Esophagus squamous epithelium (tissue), 5 donors: ENCODE measurements at places on chromosomes 2 and 18.

DNA sequence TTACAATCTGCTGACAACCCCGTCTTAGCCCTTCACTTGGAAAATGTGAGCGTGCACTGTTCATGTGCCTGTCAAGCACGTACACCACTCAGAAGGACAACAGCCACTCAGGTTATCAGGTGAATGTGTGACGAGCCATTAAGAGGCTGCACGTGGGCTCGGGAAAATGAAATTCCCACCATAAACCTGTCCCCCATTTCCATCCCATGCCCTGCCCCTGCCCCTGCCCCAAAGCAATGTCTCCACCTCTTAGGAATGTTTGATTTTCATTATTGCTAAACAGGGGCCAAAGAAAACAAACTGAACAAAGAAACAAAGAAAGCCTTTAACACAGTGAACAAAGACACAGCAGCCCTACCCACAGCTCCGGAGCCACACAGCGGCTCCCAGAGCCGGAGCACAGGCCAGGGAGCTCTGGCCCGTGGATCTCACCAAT, 90.5 kb downstream of the TMEM18 start:
- DNase-seq: no peak

DNA sequence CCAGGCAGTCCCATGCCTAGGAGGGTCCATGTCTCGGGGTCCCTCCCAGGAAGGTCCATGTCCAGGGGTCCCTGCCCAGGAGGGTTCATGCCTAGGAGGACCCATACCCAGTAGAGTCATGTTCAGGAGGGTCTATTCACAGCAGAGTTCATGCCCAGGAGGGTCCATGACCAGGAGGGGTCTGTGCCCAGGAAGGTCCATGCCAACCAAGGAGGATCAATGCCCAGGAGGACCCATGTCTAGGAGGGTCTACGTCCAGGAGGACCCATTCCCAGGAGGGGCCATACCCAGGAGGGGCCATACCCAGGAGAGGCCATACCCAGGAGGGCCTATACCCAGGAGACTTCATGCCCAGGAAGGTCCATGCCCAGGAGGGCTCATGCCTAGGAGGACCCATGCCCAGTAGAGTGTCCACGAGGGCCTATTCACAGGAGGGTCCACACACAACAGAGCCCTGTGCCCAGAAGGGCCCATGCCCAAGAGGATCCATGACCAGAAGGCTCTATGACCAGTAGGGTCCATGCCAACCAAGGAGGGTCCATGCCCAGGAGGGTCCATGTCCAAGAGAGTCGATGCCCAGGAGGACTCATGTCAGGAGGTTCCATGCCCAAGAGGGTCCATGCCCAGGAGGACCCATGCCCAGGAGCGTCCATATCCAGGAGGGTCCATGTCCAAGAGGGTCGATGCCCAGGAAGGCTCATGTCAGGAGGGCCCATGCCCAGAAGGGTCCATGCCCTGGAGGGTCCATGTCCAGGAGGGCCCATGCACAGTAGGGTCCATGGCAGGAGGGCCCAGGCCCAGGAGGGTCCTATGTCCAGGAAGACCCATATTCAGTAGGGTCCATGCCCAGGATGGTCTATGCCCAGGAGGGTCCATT, 10.1 kb downstream of the GPR35 start:
- DNase-seq: no peak

- no peak for DNase-seq
Observed at GRCh38 chr2:121005453-121005852, 269.8 kb downstream of the GLI2 start.

DNA sequence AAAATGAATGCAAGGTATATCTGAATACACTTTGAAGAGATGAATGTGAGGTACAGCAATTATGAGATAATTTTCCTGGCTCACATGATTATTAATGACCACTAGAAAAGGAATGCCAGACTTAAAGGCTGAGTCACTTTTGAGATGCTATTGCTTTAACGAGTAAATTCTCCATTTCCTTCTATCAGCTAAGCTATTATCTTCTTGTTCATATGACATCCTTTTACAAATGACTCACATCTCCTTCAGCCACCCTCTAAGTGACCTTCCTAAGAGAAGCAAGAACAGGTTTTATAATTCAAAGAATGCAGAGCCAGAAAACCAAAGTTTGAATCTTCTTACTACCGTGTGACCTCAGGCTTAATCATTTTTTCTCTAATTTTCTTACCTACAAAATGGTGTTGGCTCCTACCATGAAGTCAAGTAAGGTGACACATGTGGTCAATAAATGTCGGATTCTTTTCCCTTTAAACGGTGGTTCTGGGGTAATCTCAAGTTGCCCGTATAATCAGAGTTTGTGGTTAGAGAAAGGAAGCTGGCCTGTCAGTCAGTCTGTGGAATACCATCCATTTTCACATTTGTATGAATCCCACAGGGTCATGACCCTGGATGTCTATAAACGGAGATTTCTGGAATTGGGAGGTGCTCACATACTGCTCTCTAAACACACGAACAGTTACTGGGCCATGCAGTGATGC, 184.0 kb upstream of the PID1 start:
- DNase-seq: no peak

DNA sequence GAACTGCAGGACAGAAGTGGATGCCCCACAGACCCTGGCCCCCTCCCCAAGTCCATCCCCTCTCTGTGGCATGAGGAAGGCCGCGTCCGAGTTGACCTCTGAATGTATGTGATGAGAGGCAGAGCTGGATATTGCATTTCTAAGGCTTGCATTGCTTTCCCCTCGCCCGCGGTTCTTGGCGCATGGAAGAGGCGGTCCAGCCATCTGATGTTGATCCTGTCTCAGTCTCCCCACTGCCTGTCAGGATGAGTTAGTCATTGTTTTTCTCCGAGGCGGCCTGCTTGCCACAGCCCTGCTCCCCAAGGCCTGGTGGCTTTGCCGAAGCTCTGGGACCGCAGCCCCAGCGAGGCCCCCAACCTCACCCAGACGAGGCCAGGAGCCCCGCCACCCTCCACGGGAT, 88.6 kb downstream of the SMAD7 start:
- no peak for DNase-seq

- DNase-seq: no peak
Observed at GRCh38 chr2:47227532-47228279, 72.6 kb upstream of the STPG4 start.

DNA sequence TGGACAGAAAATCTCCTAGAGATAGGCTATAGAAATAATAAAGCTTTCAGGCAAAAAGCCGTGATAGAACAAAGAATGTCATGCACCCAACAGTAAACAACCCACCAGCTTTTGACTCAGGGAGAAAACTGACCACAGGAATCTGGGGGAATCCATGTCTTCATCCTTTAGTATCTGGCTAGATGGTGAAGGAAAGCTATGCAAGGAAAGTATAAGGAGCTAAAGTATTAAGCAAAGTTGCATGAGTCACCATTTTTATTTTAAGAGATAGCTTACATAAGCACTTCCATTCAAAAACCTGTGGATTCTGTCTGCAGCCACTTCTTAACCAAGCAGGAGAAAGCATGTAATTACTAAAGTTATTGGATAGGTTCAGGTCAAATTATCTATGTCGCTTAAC, 363.8 kb downstream of the LRP1B start:
- no peak for DNase-seq

GRCh38 chr18:9494778-9495331, 19.5 kb downstream of the RALBP1 start:
- DNase-seq: no peak

DNA sequence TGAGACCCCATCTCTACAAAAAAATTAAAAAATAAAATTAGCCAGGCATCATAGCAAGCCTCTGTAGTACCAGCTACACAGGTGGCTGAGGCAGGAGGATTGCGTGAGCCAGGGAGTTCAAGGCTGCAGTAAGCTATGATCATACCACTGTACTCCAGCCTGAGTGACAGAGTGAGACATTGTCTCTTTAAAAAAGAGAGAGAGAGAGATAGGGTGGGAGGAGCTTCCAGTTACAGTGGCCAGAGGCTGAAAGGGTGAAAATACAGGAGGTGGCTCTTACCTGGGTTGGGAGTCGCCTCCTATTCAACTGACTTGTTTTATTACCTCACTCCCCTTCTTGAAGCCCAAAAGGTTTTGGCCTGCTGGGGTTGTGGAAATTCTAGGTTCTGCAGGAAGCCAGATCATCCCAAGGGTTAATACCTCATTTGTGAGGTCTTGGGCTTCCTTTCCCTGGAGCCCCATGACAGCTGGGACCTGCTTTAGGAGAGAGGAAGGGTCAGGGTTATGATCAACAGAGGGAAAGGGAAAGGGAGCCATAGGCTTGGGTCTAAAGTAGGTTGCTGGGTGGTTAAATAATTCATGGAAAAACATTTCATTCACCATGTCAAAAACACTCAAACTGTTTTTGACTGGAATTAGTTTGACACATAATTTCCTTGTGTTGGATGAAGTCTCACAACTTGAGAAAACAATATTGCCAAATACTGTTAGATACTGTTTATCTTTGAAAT, 17.4 kb downstream of the DYNC2LI1 start:
- DNase-seq: no peak

- no peak for DNase-seq
Observed at GRCh38 chr18:62080172-62080900, 106.5 kb downstream of the PIGN start.

DNA sequence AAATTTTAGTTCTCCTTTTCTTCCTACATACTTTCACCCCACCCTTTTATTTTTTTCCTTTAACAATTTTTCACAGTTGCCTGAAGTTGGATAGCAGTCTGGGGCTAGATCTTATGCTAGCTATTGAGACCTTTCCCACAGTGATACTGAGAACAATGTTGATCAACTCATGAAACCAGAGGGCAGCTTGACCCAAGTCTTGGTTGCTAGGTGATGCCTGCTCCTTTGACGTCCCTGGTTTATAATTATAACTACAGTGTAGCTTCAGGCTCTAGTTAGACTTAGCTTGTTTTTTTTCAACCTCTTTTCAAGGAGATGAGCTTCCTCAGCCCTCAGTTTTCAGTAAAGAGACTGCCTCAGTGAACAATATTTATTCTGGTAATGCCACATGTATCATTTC, 648.5 kb downstream of the IRS1 start:
- DNase-seq: no peak

DNA sequence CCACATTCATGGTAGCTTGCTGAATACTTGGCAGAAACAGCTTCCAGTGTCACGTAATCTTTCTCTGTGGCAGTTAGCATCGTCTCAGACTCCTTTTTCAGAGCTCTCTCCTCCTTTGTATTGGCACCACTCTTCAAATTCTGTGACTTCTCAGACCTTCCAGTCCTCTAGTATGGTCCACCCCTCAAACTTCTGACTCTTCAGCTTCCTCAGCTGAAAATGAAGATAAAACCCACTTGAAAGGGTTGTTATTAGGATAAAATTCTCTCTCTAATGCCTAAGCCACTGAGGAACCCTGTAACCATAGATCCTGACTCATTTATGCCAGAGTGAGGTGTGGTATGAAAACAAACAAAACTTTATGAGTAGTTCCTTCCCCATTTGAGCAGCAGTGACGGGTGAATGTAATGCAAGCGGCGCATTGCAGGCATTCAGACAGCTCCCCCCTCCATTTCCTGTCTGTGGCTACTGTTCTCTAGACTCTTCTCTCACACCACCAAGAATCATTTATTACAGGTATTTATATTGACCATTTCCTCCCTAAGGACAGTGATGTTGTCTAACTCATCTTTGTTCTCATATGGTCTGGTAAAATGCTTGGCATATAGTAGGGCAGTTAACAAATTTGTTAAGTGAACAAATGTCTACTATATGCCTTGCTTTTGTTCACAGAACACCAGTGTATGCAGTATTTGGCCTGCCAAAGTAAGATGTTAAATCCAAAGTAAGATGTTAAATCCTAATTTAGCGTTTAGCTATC, 35.3 kb downstream of the GALNT1 start:
- DNase-seq: peak; percentile 7

GRCh38 chr2:168585700-168586099, 129.6 kb downstream of the CERS6 start:
- no peak for DNase-seq

DNA sequence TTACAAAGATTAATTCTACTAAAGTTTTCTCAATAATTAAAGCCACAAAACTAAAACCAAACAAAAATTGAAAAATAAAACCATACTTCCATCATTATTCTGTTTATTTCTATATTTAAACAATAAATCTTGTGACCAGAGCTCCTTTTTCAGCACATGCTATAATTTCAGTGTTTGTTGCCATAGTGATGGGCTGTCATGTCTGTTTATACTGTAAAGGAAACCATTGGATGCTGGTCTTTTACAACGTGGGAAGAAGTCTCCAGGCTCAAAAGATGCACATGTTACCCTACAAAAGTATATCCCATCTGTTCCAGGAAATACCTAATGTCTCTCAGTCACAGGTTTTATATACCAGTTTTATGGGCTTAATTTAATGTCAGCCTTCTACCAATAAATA, 100.1 kb upstream of the MC2R start:
- no peak for DNase-seq

- DNase-seq: no peak
Observed at GRCh38 chr2:170887896-170888295, 41.2 kb upstream of the GORASP2 start.

GRCh38 chr18:31274931-31275330, 43.0 kb upstream of the DSG1 start:
- no peak for DNase-seq

- DNase-seq: no peak
Observed at GRCh38 chr2:22536133-22536532, 848.8 kb upstream of the KLHL29 start.
